ENCODE measurements at places on chromosomes 4 and X. TPM values are rescaled to one million over a fixed set of nuclear protein-coding genes. Genes with fewer than 3 reads are reported as not detected.

The RTL3 gene
- not detected for total RNA-seq

GRCh38 chr4:73193659-73194058 is 64.9 kb downstream of the ANKRD17 start:
- ATAC-seq = no peak

GRCh38 chrX:10986616-10987015 is 124.5 kb upstream of the HCCS start:
- ATAC-seq = no peak

DNA sequence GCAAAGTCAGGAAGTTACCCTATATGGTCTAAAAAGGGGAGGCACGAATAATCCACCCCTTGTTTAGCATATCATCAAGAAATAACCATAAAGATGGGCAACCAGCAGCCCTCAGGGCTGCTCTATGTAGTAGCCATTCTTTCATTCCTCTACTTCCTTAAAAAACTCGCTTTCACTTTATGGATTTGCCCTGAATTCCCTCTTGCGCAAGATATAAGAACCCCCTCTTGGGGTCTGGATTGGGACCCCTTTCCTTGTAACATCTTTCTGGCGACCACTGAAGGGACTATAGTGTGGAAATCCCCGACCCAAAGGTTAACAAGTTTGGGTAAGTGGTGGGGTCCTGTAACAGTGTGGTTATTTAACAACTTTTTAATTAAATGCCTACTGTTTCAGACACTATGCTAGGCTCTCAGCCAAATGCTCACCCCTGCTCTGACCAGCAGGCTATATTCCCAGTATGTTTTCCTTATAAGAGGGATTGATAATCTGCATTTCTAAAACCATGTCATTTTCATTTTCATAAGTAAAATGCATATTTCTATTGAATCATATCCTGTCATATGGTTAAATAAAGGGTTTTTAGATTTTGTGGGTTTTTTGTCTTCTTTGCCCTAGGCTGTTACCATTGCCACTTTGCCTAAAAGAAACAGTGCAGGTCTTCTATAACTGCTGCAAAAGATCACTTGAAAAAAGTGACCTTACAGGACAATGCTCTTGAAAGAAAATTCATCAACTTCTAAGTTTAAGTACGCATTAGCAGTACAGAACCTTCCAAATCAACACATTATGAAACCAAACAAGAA is 41.5 kb downstream of the ANAPC10 start:
- ATAC-seq = no peak

The LDOC1 gene
- 6.5 TPM for total RNA-seq

GRCh38 chrX:141221611-141222010 is 20.7 kb downstream of the SPANXC start:
- ATAC-seq = no peak

DNA sequence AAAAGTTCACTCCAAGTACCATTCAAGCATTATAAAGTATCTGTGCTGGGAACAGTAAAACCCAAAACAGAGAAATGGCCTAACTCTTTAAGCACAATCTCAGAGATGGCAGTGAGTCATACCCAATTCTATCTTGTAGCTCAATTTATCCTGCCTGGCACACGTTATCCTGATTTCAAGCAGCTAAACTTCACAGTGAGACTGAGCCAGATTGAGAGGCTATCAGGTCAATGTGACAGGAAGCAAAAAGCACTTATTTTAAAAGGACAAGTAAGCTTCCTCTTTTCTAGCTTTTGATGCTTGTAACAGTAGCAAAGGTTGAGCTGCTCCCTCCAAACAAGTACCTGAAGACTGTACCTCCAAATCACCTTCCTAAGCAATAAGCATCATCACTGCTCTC is 324.9 kb downstream of the NAF1 start:
- ATAC-seq = no peak

DNA sequence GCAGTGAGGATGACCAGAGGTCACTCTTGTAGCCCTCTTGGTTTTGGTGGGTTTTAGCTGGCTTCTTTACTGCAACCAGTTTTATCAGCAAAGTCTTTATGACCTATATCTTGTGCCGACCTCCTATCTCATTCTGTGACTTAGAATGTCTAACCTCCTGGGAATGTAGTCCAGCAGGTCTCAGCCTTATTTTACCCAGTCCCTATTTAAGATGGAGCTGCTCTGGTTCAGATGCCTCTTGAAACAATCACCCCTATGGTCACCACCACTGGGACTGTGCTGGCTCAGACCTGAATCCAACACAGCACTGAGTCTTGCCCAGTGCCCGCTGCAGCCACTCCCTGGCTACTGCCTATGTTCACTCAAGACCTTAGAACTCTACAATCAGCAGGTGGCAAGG is 49.4 kb downstream of the MCUB start:
- no peak for ATAC-seq

DNA sequence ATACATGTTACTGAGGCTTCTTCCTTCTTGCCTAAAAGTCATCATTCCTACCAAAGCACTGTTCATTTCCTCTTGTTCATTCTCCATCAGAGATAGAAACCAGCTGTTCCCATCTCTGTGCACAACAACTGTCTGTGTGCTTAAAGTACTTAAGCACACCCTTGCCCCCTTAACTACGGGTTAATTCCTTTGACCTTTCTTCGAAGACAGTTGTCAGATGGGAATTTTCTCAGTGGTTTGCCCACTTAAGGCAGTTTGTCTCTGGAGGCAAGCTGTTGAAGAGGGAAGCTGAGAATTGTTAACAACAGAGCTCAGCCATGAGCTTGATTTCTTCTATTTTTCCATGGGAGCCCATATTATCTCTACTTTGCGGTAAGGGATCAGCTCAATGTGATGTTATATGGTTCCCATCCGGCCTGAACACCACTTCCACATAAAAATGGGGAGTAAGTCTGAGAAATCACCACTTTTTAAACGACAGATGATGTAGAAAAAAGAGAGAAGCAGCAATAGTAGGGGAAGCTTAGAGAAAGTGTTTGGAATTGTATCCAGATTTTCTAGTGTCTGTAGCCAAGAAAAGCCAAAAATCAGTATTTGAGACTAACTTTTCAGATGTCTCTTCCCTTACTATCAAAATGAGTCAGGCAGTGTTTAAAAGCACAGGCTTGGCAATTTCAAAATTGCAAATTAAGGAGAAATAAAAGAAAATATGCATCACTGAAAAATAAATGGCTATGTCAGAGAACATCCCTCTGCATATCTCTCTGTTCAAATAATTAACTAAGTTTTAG is 194.4 kb downstream of the SLIT2 start:
- ATAC-seq = no peak

GRCh38 chr4:147739239-147739823 is 7.4 kb downstream of the ARHGAP10 start:
- ATAC-seq = no peak

The CXCL3 gene
- 0.28 TPM for total RNA-seq

DNA sequence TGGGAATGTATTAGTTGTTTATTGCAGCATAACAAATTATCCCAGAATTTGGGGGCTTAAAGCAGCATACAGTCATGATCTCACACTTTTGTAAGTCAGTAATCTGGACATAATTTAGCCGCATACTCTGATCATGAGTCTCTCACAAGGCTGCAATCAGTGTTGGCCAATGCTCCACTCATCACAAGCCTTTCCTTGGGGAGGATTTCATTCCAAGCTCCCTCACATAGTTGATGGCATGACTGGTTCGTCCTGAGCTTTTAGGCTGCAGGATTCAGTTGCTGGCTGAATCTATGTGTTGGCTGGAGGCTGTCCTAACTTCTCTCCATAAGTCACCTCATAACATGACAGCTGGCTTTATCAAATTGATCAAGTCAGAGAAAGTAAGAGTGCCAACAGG is 1568.6 kb upstream of the PCDH7 start:
- no peak for ATAC-seq

- no peak for ATAC-seq
Observed at GRCh38 chr4:189279188-189279587, 661.5 kb upstream of the FRG1 start.

DNA sequence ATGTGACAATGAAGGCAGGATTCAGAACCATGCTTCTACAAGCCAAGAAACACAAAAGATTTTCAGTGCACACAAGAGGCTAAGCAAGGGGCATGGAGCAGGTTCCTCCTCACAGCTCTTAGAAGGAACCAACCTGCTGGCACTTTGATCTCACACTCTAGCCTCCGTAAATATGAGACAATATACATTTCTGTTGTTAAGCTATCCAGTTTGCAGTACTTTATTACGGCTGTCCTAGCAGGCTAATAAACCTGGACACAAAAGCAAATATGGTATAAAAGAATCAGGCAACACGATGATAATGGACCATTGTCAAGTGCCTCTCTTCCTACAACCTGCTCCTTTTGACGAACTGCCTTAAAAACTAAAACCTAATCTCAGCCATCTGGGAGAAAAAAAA is 114.5 kb downstream of the ZAR1 start:
- no peak for ATAC-seq

The ABCD1 gene
- total RNA-seq = 2.5 TPM

DNA sequence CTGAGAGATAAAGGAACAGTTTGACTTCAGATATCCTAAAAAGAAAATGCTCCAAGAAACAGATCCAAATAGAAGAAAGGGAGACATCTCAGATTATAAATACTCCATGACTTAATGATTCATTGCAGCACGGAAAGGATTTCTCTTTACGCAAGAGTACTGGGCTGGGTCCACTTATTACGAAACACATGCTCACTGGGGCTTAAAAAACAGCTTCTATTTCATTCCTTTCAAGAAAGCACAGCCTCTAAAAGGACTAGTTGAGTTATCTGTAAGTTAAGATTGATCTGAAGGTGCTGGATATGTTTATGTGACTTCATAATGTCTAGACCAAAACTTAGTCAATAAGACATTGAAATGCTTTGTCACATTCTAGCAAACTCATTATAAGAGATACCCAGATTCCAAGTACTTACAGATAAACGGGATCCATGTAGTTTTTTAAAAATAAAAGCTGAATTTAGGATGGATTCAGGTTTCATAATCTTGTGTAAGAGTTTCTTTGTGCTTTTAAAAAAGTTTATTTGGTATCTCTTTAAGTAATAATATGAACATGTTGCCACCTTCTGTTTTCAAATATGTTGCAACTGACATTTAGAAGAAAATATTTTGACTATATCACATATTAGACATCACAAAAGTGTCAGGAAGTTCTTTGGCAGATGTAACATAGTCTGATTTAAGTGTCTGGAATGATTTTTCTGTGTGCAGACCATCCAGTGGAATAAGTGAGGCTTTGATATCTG is 109.5 kb upstream of the MYOZ2 start:
- peak; percentile 96 for ATAC-seq

The CENPVL1 gene
- not detected for total RNA-seq
